CD4-positive, alpha-beta T cell (primary cell): ENCODE measurements at places on chromosomes 1 and 21.
A peak's percentile ranks its signal among the peaks of the same experiment; 100 is the strongest.

DNA sequence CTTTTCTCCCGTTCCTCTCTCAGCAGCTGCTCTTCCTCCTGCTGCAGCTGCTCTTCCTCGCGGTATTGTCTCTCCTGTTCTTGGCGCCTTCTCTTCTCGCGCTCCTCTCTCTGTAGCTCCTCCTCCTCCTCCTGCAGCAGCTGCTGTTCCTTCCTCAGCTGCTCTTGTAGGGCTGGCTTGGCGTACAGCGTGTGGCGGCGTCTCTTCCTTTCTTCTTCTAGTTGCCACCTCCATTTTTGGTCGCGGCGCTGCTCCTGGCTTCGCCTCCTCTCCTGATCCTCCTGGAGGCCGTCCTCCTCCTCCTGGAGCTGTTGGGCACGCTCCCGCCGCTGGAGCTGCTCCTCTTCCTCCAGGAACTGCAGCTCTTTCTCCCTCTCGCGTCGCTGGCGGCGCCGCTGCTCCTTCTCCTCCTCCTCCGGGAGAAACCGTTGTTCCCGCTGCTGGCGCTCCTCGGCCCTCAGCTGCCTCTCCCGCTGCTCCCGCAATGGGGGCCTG, 4.8 kb downstream of the TCHH start:
- no peak for DNase-seq
- H3K27ac ChIP-seq, result no peak overlapping the region
- H3K4me1 ChIP-seq, result peaks cover 55% of the 10 kb centered on the region
- H3K36me3 ChIP-seq, result no peaks in the 10 kb centered on the region
- peak overlapping the region; percentile 57 for H3K4me3 ChIP-seq

GRCh38 chr1:51445351-51446090, 73.5 kb downstream of the EPS15 start:
- no peaks in the 10 kb centered on the region for H3K4me1 ChIP-seq
- H3K4me3 ChIP-seq, result no peak overlapping the region
- DNase-seq, result no peak
- H3K27me3 ChIP-seq, result no peaks in the 10 kb centered on the region
- H3K27ac ChIP-seq, result no peak overlapping the region

DNA sequence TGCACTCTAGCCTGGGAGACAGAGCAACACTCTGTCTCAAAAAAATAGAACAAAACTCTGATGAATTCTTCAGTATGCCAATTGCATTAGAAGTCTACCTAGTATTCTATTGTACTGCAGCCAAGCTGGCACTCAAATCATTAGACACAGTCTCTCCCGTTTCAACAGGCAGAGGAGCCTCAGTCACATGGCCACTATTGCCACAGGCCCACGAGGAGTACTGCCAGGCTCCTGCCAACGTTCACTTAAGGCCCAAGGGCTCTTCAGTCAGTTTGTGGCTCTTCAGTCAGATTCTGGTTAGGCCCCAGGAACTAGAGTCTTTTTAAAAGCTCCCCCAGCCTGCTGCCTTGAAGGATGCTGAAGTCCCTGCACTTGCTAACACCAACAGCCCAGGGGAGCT, 73.4 kb downstream of the SH3BGR start:
- peaks cover 3% of the 10 kb centered on the region for H3K27me3 ChIP-seq
- no peak overlapping the region for H3K4me3 ChIP-seq
- H3K27ac ChIP-seq, result no peak overlapping the region
- H3K36me3 ChIP-seq, result no peaks in the 10 kb centered on the region

GRCh38 chr1:237713916-237714315, 176.8 kb downstream of the ZP4 start:
- H3K27me3 ChIP-seq, result no peaks in the 10 kb centered on the region
- H3K27ac ChIP-seq, result no peak overlapping the region
- no peaks in the 10 kb centered on the region for H3K36me3 ChIP-seq

DNA sequence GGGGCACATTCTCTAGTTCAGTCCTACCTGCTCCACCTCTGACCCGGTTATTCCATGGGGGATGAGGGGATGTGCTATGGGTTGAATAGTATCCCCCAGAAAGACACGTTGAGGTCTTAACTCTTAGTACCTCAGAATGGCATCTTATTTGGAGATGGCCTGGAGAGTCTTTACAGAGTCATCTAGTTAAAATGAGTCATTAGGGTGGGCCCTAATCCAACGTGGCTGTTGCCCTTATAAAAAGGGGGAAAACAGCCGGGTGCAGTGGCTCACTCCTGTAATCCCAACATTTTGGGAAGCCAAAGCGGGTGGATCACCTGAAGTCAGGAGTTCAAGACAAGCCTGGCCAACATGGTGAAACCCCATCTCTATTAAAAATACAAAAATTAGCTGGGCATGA, 5.7 kb downstream of the TMPRSS3 start:
- H3K36me3 ChIP-seq, result no peaks in the 10 kb centered on the region
- no peak for DNase-seq
- peaks cover 42% of the 10 kb centered on the region for H3K4me1 ChIP-seq
- no peak overlapping the region for H3K4me3 ChIP-seq

GRCh38 chr1:91650764-91651163, 150.1 kb downstream of the CDC7 start:
- no peak overlapping the region for H3K27ac ChIP-seq
- no peak for DNase-seq
- H3K4me1 ChIP-seq, result peaks cover 11% of the 10 kb centered on the region
- H3K27me3 ChIP-seq, result no peaks in the 10 kb centered on the region

- no peaks in the 10 kb centered on the region for H3K27me3 ChIP-seq
- peaks cover 33% of the 10 kb centered on the region for H3K4me1 ChIP-seq
- no peak overlapping the region for H3K27ac ChIP-seq
Measured at GRCh38 chr1:110615548-110616130, 9.5 kb upstream of the KCNA2 start.

GRCh38 chr1:56302878-56303277, 276.5 kb downstream of the PLPP3 start:
- H3K27ac ChIP-seq, result no peak overlapping the region
- H3K4me1 ChIP-seq, result no peaks in the 10 kb centered on the region
- no peak overlapping the region for H3K4me3 ChIP-seq
- no peak for DNase-seq
